ENCODE measurements at places on chromosomes 5 and 9.

- no peak for DNase-seq
Observed at GRCh38 chr9:124792257-124793014, 15.5 kb downstream of the OLFML2A start.

- no peak for DNase-seq
Observed at GRCh38 chr9:74958587-74958986, 5.9 kb upstream of the C9orf40 start.

GRCh38 chr9:35688558-35689541 is 875 bp downstream of the TPM2 start:
- no peak for DNase-seq

DNA sequence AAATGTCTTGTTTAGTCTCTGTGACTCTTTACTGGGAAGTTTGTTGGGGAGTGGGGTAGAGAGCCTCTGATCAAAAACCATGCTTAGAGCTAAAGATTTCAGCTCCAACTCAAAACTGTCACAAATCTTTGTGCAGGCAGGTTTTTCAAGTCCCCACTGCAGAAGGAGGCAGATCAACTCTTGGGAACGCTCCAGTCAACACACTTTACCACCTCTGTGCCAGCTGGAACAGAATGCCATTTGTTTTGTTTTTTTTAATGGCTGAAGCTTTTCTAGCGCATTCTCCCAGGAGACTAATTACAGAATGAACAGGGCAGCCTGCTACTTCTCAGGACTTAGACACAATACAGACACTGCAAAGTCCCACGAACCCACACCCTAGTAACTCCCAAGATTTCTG is 17.9 kb upstream of the LHX6 start:
- no peak for DNase-seq

DNA sequence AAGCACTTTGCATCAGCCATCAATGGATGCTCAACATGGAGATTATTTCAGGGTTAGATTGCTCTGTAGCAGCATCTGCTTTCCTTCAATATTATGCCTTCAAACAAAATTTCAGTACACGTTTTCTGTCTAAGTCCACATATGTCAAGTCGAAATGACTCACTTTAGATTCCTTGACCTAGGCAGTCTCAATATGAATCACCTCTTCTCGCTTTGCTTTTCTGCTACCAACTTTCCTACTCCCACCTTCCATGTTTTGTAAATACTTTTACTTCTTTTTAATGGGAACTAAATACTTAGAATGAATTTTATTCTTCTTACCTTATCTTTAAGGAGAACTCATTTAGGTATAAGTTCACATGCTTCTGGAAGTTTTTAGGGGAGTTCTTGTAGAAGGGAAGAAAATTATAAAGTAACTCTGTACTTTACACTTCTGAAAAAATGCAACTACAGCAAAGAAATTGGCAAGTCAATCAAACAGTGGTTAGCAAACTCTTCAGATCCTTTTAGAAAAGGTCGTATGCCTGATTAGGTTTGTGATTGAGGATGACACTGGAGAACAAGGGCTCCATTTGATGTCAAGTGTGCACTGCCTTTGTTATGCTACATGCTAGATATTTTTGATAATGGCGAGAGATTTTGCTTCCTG is 478.5 kb upstream of the SMARCA2 start:
- no peak for DNase-seq

GRCh38 chr5:143938230-143938629 is 126.3 kb downstream of the HMHB1 start:
- no peak for DNase-seq

- no peak for DNase-seq
Observed at GRCh38 chr5:39440958-39441624, 16.3 kb upstream of the DAB2 start.

- DNase-seq, result no peak
Observed at GRCh38 chr5:17976404-17976803, 342.1 kb downstream of the TAF11L14 start.

DNA sequence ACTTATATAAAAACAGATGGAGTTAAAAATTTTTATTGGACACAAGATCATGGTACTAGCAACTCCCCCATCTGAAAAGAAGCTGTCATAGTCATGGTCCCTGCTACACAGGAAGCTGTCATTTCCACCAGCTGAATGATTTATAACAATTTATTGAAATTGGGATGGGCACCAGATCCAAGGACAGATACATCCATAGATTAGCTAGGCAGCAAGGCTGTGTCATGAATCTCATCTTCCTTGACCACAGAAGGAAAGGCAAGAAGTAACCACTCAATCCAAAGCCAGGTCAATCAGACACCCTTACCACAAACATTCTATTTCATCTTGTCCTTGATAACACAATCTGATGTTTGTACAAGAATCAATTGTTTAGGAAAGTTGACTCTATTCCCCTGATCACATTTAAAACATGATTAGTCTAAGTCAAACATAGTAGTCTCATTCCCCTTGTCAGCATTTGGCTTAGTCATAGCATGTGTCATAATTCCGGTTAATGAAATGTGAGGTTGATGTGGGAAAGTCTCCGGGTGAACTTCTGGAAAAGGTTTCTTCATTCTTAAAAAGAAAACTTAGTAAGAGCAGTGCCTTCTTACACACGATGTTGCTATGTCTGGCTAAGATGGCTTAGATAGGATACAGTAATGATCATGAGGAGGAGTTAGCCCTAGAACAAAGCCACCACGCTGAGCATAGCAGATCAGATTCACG is 462.6 kb upstream of the PAPPA start:
- DNase-seq, result no peak

GRCh38 chr5:133875179-133875578 is 93.2 kb downstream of the C5orf15 start:
- no peak for DNase-seq

DNA sequence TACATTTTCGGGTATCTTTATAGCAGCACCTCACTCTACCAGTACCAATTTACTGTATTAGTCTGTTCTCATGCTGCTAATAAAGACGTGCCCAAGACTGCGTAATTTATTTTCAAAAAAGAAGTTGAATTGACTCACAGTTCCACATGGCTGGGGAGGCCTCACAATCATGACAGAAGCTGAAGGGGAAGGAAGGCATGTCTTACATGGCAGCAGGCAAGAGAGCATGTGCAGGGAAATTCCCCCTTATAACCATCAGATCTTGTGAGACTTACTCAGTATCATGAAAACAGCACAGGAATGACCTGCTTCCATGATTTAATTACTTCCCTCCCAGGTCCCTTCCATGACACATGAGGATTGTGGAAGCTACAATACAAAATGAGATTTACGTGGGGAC is 602.6 kb upstream of the DAB2 start:
- peak; percentile 18 for DNase-seq

- DNase-seq, result no peak
Observed at GRCh38 chr5:11504886-11505193, 399.4 kb downstream of the CTNND2 start.

- no peak for DNase-seq
Observed at GRCh38 chr5:16930496-16930895, 5.6 kb downstream of the MYO10 start.

DNA sequence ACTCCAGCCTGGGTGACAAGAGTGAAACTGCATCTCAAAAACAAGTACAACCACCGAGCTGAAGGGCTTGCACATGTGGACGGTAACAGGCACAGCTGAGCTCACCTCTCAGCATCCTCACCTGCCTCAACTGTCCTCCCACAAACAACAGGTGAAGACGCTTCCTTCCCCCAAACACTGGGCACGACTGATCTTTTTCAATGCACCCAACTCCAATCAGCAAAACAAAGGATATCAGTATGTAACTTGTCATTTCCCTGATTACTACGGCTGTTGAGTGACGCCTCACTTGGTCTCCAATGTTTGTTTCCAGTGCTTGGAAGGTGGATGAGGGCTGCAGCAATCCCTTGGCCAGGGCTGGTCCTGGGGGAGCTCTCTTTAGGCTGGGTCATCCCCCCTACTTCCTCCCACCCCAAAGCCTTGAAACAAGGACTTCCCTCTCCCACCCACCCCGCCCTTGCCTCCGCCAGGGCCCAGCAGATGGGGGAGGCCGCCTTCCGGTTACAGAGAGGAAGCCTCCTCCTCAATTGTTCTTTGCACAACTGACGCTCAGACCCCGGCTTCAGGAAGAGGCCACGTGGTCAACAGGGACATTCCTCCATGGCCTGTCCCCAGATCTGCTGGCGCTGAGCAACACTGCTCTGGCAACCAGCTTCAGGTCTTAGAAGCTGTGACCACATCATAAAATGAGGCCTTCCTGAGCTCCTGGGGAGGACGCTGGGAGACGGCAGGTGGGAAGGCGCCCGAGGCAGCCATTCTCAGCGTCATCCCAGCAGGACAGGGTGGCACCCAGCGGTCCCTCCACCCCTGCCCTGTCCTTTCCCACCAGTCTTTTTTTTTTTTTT is 5.9 kb downstream of the FAM78A start:
- peak; percentile 90 for DNase-seq

DNA sequence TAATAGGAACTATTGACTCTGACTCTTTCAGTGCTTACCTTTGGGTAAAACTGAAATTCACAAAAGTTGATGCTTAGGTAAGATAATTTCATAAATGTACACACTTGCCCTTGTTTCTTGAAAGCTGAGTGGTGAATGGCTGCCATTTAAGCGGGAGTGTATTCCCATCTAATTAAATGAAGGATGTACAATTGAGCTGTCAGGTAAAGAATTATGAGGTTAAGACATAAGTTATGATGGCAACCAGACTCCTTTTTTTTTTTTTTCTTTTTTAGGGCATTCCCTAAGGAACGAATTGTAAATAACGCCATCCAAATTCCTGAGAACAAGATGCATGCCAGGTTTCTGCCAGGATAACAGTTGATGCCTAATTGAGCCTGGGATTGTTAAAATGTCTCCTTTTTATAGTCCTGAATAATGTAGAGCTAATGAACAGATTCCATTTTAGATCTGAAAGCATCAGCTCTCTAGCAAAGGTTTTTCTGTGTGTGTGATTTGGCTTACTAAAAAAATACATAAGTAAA is 199.7 kb downstream of the ISL1 start:
- DNase-seq, result no peak

DNA sequence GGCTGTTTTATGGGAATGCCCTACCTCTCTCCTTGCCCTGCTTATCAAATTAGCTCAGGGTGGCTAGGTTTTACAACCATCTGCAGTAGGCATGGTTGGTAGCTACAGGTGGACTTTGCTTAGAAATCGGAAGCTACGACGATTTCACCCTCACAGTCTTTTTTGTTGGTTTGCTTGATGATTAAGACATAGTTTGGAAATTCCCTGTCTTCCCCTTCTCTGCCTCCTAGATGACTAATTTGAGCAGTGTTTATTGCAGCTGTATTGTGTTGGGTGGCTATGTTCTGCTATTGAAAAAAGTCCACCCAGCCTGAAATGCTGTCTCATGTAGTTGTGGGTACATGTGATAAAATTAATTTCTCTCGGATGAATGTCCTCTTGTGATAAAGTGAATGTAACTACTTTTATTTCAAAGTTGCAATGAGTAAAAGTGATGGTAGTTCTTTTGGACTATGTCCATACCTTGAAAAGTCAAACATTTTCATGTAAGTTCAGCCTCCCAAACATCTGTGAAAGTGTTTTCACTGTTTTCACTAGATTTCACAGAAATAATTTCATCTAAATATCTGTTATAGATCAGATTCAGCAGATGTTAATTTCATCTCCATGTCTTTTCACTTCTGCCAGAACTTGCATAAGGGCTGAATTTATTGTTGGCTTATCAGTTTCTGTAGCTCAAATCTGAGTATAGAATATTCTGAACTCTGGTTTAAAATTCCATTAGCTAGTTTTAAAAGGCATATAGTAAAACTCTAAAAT is 37.3 kb upstream of the FYB1 start:
- DNase-seq, result peak; percentile 94

DNA sequence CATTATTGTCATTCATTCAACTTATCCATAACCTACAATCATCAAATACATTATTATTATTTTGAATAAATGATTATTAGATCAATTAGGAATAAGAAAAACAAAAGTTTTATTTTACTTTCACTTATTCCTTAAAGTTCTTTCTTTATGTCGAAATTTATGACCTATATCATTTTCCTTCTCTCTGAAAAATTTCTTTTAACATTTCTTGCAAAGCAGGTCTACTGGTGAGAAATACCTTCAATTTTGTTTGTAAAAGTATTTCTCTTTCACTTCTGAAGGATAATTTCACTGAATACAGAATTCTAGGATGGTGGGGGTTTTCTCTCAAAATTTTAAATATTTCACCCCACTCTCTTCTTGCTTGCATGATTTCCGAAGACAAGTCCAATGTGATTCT is 2.6 kb upstream of the CCNI2 start:
- no peak for DNase-seq

DNA sequence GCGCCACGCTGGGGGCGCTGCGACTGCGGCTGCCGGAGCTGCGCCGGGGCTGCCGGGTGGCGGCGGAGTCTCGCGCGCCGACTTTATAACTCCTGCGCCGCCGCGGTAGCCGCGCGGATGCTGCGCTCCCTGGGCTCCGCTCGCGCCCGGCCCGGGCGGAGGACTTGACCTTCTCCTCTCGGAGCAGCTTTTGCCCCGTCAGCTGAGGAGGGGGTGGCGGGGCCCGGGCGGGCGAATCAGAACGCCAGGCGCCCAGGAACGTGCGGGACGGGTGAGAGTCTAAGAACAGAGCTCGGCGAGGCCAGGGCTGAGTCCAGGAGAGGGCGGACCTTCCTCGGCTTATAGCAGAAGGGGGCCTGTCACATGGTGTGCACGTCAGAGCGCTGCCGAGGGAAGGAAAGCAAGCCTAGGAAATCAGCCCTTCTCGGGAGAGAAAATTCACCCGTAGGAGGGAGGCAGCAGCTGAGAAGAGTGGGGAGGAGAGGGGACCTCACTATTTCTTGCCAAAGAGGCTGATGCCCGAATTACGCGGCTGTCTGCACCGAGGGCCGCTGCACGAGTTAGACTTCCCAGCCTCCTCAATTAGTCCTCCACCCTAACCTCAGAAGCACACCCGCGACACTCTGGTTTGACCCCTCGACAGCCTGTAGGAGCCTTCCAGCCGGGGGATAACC is at the start of gene FOXD1:
TSS of gene FOXD1 (minus strand) at position 315 of the 674 bp plus-strand sequence. CDS start 415 bp downstream, outside the sequence.
- DNase-seq, result peak; percentile 61

DNA sequence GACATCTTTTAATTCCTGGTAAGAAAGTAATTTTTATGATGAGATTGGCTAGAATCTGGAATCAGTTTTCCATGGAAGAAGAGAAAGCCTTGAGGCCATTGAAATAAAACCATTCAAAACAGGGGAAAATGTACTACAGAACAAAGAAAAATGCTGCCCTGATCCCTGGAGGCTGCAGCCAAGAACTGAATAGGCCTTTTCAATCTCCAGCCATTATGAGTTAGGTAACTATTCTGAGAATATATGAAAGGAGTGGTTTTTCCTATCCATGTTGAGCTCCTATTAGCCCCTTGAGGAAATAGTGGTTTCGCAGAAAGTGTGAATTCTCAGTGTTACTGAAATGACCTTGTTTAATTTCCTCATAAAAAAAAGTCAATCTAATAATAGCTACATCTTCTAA is 408.5 kb upstream of the GRAMD2B start:
- DNase-seq, result no peak

DNA sequence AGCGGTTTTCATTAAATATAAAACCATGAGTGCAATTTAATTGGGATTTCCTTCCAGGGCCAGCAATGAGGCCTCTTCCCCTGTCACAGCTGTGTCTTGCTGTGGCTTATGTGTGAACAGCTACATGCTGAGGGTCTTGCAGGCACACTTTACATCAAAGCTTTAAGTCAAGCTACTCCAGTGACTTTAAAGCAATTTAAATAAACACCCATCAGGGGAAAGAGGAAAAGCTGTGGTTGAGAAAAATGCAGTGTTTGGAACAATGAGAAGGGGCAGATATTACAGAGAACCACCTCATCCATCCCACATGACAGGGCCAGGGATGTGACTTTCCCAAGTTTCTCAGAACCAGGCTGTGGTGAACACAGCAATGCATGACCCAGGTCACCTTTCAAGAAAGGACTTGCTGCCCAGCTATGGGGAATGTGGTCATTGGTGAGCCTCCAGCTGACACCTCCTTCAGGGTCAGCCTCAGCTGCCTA is 115.9 kb upstream of the LPAR1 start:
- no peak for DNase-seq

GRCh38 chr5:95644351-95645042 is 2.1 kb upstream of the RFESD start:
- no peak for DNase-seq
